Coronary artery (tissue), 2 donors: ENCODE measurements at places on chromosomes 4 and X.

- no peak for DNase-seq
Observed at GRCh38 chr4:133379681-133380438, 230.8 kb downstream of the PCDH10 start.

DNA sequence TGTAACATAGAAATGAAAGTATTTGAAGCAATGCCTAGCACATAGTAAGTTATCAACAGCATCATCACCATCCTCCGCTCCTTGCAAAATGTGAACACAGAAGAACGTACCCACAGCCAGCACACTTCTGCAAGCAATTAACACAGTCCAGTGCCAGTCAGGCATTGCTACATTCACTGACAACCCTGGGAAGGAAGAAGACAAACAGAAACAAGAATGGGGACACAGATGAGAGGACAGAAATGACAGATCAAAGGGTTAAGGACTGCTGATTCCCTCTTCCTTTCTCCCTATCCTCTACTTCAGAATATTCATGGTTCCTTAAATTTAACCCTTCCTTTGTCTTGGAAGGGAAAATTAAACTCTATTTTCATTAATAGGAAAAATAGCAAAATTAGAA, 53.1 kb downstream of the CHM start:
- no peak for DNase-seq

- DNase-seq: no peak
Observed at GRCh38 chrX:114889481-114889880, 127.9 kb downstream of the IL13RA2 start.

GRCh38 chrX:42229533-42229932, 306.2 kb upstream of the CASK start:
- DNase-seq: no peak

- DNase-seq: no peak
Observed at GRCh38 chr4:24915121-24915922, 2.5 kb upstream of the CCDC149 start.

DNA sequence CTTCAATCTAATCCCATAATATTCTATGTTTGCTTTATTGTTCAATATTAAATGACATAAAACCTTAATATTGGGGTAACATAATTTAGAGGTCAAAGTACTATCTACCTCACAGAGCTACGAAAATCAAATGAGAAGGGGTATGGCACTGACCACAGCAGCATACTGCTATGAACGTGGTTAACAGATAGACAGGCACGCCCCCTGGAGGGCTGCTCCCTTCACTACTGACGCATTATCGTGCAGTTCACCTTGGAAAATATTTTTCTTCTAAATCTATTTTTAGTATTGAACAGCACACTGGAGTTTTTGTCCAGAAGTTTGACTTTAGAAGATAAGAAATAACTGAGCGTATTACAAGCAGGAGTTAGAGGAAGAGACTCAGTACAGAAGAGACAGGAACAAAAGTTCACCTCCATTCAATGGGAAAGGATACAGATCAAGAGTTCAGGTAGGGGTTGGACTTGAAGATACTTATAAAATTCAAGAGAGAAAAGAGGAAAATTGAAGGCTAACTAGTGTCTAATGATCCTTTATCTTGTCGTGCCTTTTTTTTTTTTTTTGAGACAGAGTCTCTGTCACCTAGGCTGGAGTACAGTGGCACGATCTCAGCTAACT, 22.7 kb downstream of the MAP9 start:
- peak; percentile 73 for DNase-seq

DNA sequence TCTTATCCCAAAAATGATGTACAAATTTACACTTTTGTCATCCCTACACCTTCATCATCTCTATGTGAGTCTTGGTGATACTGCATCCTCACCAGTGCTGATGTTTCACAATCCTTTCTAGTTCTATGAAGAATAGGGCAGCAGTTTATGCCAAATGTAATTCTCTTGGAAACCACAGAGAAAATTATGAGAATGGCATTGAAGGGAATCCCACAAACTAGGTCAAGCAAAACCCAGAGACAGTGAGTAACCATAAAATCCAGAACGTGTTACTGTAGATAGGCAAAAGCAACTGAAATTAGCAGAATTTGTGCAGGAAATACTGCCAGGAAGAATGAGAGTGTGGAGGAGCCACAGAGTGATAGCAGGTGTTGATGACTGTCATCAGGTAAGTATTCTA, 24.5 kb downstream of the IL15 start:
- DNase-seq: no peak

DNA sequence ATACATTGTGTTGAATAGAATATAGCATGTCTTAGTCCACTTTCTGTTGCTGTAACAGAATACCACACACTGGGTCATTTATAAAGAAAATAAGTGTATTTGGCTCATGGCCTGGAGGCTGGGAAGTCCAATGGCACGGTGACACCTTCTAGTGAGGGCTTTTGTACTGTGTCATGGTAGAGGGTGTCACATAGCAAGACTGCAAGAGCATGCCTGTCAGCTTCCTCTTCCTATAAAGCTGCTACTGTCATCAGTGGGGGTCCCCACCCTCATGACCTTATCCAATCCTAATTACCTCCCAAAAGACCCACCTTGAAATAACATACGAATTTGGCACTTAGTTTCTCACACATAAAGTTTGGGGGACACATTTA, 193.2 kb downstream of the PTTG2 start:
- no peak for DNase-seq

DNA sequence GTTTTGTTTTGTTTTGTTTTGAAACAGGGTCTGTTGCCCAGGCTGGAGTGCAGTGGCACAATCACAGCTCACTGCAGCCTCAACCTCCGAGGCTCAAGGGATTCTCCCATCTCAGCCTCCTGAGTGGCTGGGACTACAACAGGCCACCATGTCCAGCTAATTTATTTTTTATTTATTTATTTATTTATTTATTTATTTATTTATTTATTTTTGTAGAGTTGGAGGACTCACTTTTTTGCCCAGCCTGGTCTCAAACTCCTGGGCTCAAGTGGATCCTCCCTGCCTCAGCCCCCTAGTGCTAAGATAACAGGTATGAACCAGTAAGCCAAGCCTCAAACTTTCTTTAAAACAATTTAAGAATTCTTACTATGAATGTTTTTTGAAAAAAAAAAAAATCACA, 26.6 kb upstream of the PLS3 start:
- DNase-seq: no peak

- no peak for DNase-seq
Observed at GRCh38 chrX:55488006-55488592, 1.5 kb downstream of the USP51 start.

DNA sequence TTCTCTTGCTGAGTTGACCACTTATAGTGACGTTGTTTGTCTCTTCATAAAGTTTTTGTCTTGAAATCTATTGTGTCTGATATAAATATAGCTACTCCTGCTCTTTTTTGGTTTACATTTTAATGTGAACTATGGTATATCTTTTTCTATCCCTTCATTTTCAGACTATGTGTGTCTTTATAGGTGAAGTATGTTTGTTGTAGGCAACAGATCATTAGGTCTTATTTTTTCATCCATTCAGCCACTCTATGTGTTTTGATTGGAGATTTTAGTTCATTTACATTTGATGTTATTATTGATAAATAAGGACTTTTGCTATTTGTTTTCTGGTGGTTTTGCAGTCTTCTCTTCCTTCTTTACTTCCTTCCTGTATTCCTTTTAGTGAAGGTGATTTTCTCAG, 44.0 kb upstream of the SLC16A2 start:
- no peak for DNase-seq

DNA sequence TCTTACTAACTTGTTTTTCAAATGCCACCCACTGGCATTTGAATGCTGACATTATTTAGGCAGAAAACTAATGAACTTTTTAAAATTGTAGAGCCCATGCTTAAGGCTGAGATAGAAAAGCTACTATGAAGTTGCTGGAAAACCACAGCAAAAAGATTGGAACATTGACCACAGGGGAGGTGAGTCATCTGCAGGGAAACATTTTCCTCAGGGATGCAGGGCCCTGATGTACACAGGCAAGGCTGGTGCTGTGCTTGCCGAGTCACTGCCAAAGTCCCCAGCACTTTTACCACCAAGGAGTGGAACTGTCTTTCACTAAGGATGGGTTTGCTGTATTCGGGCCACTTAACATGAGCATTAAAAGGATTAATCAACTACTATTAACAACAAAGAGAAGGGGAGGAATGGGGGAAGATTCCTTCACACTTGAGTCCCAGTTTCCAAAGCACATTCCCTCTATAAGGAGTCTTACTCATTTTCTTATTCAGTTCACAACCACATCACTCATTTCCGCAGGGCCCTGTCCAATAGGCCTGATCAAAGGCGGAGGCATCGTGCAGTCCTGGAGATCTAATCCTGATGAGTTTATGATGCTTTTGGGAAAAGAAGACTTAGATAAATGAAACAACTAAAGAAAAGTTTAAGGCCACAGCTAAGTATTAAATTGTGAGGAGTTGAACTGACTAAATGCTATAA, 202.9 kb upstream of the NPY2R start:
- DNase-seq: no peak

- no peak for DNase-seq
Observed at GRCh38 chr4:20262221-20262620, 10.5 kb downstream of the SLIT2 start.
